ENCODE measurements at places on chromosomes 3 and 15.

DNA sequence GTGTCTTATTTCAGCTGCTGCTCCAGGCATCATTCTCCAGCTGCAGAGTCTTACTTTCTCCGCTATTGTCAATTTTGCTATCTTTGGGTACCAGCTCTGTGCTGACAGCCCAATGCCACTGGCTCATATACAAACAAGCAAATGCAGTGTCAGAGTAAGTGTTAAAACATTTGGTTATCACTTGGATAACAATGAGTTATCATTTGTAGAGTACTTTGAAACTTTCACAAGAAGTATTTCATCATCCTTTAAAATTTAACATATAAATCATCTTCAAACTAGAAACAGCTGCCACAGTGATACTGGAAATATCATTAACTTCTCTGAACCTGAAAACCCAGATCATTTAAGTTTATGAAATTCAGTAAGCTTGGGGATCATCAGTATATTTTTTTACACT, 13.8 kb downstream of the TSPAN3 start:
- DNase-seq, result no peak

DNA sequence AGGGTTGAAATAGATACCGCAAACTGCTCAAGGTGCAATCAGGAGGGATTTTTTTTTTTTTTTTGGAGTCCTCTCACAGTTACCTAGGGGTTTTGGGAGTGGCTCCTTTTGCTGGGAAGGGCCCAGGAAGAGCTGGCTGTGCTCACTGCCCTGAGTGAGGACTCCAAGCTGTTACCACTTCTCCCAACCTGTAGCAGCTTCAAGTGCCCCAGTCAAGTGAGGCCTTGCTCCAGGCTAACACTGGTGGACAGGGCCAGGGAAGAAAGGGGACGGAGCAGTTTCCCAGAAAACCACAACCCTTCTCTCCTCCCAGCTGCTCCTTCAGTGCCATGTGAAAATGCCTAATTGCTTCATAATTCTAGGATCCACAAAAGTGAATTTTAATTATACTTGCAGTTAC, 274.3 kb downstream of the SUCLG2 start:
- DNase-seq, result no peak

DNA sequence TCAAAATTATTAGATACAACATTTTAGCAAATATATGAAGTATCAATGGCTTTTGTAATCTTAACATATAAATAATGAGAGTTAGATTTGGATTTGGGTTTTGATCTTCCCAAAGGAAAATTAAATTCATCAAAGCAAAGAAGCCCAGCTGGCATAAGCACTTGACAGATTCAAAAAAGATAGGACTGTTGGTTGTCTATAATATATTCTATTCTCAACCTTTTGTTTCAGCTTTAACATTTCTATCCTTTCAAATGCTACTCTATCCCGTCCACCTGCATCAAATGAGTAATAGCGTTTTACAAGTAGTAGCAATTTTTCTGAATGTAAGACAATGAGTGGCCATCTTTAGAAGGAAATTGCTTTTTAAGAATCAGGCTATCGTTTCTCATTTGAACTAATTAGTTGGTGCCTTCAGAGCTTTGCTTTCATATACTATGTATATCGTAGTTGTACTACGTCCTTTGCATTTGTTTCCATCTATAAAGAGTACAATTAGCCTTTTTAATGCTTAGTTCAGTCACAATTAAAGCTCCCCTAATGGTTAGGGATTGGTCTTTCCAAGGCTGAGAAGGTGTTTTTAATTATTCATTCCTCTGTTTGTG, 278.0 kb downstream of the UBE2E2 start:
- DNase-seq, result no peak

DNA sequence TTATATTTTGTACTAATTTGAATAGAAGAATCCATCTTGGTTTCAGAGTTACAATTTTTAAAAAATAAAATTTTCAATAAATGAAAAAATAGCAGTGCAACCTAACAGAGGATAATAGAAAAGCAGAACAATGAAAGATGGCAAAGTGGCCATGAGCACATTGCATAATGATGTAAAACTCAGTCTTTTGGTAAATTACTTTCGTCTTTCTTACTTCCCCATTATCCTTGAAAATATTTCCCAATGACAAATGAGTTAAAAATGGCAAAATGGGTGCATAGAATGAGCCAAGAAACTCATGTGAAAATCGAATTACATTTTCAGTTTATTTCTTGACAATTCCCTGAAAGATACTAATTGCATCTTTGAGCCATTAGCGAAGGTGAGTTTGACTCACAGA, 236.4 kb downstream of the CDIN1 start:
- no peak for DNase-seq

GRCh38 chr3:38739396-38739689, 76.7 kb downstream of the SCN10A start:
- DNase-seq, result no peak

GRCh38 chr3:195250473-195251251, 20.3 kb downstream of the XXYLT1 start:
- DNase-seq, result no peak

GRCh38 chr3:190546881-190547510, 33.1 kb downstream of the IL1RAP start:
- no peak for DNase-seq

- no peak for DNase-seq
Measured at GRCh38 chr3:126551121-126551838, 7.5 kb downstream of the C3orf22 start.

- DNase-seq, result no peak
Measured at GRCh38 chr15:29283381-29283780, 13.8 kb upstream of the NSMCE3 start.
